LHCN-M2 (cell line): ENCODE measurements at places on chromosomes 1 and 21.
A peak's percentile ranks its signal among the peaks of the same experiment; 100 is the strongest.

DNA sequence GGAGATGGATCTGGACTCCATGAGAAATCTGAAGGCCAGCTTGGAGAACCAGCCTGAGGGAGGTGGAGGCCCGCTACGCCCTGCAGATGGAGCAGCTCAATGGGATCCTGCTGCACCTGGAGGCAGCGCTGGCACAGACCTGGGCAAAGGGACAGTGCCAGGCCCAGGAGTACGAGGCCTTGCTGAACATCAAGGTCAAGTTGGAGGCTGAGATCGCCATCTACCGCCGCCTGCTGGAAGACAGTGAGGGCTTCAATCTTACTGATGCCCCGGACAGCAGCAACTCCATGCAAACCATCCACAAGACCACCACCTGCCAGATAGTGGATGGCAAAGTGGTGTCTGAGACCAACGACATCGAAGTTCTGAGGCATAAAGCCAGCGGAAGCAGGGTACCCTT, 601.5 kb upstream of the ZP4 start:
- no peak for DNase-seq

GRCh38 chr1:53326598-53327181, 1.2 kb downstream of the LRP8 start:
- peak; percentile 12 for DNase-seq

DNA sequence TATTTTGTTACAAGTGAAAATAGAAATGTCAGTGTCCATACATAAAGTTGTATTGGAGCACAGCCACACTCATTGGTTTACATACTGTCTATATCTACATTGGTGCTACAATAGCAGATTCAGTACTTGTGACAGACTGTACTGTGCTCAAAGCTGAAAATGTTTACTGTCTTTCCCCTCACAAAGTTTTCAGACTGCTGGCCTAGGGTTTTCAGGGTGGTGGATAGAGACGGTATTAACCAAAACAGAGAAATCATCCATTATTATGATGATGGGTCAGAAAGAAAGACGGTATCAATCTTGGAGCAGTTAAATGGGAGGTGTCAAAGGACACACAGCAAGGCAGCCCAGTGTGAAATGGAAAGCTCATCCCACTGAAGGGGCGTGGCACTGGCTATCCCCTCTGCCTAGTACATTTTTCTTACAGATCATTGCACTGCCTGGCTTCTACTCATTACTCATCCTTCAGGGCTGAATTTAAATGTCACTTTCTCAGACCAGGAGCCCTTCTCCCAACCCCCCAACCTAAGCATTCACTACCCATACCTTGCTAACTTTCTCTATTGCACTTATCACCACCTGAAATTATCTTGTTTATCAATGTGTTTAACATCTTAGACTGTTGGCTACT, 10.2 kb downstream of the JAK1 start:
- DNase-seq, result no peak

- DNase-seq, result no peak
Observed at GRCh38 chr1:162716123-162716522, 74.4 kb upstream of the HSD17B7 start.

GRCh38 chr1:162458236-162458635, 39.4 kb upstream of the UHMK1 start:
- no peak for DNase-seq

DNA sequence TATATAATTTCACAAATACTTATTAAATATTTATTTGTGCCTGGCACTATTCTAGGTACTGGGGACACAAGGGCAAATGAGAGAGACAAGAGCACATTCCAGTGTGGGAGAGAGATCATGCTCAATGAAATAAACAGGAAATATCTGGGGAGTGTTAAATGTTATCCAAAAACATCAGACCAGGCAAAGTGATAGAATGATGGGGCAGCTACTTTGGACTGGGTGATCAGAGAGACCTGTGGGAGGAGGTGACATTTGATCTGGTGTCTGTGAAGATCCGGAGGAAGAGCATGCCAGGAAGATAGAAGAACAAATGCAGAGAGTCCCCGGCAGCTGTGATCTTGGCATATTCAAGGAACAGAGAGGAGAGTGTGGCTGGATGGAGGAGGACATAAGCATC, 27.5 kb upstream of the GNG12 start:
- DNase-seq, result no peak

GRCh38 chr1:93604411-93604810, 77.2 kb downstream of the BCAR3 start:
- no peak for DNase-seq

GRCh38 chr1:26538480-26539412, 9.2 kb downstream of the RPS6KA1 start:
- peak; percentile 42 for DNase-seq

DNA sequence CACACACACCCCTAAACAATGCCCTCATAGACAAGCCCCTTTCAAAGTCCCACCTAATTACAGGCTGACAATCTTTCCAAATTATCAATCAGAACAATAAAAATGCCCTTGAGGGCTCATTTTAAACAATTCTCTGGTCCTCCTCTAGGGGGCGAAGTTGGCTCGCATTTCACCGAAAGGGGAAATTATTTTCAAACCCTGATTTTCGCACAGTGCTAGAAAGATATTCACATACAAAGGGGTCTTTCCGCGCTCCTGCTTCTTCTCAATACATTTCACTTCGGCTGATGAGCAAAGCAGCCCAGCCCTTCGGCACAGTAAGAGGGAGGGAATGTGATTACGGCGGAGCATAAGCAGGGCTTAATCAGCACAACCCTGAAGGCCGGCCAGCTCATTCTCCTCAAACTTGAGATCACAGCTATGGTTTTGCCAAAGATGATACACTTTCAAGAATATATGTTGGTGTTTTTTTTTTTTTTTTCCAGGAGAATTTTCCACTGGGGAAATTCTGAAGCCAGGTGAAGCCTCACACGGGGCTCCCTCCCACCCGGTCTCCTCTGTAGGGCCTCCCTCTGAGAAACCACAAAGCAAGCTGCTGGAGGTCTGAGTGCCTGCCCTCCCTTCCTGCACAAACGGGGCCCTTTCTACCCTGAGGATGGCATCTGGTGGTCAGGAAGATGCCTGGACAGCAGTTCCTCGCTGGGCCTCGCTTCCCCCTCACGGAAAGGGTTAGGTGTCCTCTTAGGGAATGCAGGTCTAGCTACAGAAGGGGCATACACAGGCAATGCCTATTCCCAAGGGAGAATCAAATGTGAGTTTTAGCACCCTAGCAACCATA, 66.9 kb downstream of the GNG12 start:
- peak; percentile 64 for DNase-seq

DNA sequence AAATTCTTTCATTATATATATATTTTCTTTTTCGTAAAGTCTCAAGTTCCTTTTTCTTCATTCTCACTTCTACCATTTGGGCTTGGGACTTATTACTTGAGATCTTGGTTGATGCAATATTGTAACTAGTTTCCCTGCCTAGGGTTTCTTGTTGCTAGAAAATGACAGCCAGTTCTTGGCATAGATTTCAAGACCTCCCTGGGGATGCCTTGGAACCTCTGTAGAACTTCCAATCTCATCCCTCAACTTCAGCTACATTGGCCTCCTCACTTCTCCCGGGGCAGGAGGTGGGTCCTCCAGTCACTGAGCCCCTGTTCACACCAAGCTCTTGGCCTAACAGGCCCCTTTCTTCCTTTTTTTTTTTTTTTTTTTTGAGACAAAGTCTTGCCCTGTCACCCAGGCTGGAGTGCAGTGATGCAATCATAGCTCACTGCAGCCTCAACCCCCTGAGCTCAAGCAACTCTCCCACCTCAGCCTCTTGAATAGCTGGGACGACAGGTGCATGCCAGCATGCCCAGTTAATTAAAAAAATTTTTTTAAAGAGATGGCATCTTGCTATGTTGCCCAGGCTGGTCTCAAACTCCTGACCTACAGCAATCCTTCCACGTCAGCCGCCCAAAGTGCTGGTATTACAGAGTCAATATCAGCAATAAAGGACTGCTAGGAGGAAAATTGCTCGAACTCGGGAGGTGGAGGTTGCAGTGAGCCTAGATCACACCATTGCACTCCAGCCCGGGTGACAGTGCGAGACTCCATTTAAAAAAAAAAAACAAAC, 33.1 kb downstream of the MAP3K7CL start:
- no peak for DNase-seq

DNA sequence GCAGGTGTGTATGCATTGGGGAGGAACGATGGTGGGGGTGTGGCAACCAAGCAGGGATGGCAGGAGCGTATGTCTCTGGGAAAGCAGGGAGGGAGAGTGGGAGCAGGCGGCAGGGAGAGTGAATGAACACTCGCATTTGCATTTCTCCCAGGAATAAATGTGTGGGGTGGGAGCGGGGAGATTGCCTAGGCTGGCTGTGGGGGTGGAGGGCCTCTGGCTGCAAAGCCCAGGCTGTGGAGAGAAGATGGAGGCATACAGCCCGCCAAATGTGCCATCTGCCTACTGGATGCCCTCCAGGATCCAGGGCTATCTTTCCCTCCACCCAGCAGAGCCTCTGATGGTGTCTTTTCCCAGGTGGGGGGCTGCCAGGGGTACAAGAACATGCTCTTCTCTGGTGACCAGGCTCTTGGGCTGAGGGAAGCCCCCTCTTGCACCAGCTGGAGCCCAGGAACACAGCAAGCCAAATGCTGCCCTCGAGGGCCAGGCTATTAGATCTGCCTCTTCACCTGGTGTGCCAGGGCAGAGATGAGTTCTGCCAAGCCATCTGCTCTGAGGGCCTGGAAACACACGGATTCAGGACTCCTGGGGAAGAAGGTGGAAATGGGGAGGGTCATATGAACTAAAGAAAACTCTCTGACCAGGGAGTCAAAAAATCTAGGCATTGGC, 1.7 kb upstream of the OPTC start:
- DNase-seq, result no peak

DNA sequence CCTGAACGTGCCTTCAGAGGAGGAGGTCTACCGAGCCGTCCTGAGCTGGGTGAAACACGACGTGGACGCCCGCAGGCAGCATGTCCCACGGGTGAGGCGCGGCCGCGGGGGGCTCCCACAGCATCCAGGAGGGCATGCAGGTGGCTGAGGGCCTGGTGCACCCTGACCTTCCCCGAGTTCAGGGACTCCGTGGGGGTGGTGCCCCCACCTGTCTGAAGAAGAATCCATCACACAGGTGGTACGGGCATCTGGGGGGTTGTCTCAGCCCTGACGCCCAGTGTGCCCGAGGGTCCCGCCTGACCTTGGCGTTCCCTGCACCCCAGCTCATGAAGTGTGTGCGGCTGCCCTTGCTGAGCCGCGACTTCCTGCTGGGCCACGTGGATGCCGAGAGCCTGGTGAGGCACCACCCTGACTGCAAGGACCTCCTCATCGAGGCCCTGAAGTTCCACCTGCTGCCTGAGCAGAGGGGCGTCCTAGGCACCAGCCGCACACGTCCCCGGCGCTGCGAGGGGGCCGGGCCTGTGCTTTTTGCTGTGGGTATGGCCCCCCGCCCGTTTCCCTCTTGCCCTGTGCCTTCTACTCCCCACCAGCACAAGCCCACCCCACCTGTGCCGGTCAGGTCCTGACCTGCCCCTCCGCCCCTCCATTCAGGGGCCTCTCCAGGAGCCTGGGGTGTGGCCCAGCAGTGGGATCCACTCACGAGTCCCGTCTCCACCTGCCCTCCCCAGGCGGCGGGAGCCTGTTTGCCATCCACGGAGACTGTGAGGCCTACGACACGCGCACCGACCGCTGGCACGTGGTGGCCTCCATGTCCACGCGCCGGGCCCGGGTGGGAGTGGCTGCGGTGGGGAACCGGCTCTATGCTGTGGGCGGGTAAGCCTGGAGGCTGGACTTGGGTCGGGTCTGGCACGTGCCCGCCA, 2.3 kb downstream of the KLHL17 start:
- no peak for DNase-seq

- DNase-seq, result peak; percentile 65
Observed at GRCh38 chr1:27577504-27578188, 26.3 kb downstream of the AHDC1 start.
